ENCODE measurements at places on chromosomes 11 and 22.

GRCh38 chr11:32233276-32233675, 142.4 kb downstream of the RCN1 start:
- no peak for DNase-seq

DNA sequence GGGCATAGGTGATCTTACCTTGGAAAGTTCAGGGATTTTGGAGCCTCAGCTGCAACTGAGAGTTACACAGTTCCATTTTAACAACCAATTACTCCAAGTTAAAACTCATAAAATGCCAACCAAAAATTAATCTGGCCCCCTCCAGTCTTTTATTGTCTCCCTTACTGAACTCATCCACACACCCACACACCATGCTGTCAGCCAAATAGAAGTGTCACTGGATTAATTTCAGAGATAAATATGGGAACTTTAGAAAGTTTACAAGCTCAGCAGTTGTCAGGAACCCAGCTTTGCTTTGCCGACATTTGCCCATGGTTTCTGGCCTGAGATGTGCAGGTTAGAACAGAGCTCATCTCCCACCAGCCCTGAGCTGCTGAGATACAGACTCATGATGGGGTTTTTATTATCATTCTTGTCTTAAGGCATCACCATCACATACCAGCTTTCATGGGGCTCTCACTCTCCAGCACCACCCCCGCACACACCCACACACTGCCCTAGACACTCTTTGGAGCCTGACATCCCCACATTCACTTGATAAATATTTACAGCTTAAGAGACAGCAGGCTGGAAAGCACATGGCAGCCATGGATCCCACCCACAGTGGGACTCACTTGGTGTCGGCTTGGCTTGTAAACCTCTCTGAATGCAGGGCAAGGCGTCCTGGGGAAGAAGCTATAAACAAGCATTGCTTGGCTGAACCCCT, 23.7 kb upstream of the CTR9 start:
- peak; percentile 56 for DNase-seq

GRCh38 chr22:28222976-28223745, 304.1 kb upstream of the PITPNB start:
- no peak for DNase-seq

DNA sequence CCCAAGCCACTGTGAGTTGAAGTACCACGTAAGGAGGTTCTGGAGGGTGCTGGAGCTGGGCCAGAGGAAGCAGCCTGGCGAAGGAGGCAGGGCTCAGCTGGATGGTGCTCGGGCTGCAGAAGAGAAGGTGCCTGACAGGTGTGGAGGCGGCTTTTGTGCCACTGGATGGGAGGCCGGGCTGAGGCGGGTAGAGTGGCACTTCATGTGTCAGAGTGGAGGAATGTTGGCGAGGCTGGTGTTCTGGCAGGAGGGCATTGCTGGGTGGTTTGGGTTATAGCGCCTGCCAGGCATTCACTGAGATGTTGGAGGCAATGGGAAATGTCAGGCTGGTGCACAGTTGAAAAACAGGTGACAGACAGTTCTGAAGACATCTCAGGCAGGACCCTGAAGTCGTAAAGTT, 24.2 kb downstream of the UBE2L3 start:
- DNase-seq: peak; percentile 37

DNA sequence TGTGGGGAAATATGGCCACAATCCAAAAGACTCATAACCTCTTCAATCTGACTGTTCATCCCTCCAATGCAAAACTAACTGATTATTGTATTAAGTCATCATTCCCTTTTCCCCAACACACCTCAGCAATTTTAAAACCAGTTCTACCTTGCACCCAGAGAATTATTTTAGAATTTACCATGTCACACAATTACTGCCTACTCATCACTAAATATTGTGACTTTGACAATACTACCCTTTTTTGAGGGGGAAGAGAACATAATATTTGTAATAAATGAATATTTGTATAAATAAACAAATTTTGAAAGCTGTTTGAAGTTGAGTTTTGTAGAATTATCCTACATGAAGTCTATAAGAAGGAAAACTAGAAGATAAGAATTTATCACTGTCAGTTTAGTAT, 28.2 kb upstream of the CALCB start:
- no peak for DNase-seq

- DNase-seq: no peak
Observed at GRCh38 chr22:46179748-46180147, 29.4 kb downstream of the PPARA start.

DNA sequence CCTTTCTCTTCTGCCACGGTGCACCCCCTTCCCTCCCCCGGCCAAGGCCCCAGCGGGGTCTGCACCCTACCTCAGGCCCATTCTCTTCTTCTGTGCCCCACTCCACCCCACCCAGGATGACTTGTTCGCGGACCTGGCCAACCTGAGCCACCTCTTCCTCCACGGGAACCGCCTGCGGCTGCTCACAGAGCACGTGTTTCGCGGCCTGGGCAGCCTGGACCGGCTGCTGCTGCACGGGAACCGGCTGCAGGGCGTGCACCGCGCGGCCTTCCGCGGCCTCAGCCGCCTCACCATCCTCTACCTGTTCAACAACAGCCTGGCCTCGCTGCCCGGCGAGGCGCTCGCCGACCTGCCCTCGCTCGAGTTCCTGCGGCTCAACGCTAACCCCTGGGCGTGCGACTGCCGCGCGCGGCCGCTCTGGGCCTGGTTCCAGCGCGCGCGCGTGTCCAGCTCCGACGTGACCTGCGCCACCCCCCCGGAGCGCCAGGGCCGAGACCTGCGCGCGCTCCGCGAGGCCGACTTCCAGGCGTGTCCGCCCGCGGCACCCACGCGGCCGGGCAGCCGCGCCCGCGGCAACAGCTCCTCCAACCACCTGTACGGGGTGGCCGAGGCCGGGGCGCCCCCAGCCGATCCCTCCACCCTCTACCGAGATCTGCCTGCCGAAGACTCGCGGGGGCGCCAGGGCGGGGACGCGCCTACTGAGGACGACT, 15.9 kb downstream of the RTN4RL2 start:
- peak; percentile 36 for DNase-seq

DNA sequence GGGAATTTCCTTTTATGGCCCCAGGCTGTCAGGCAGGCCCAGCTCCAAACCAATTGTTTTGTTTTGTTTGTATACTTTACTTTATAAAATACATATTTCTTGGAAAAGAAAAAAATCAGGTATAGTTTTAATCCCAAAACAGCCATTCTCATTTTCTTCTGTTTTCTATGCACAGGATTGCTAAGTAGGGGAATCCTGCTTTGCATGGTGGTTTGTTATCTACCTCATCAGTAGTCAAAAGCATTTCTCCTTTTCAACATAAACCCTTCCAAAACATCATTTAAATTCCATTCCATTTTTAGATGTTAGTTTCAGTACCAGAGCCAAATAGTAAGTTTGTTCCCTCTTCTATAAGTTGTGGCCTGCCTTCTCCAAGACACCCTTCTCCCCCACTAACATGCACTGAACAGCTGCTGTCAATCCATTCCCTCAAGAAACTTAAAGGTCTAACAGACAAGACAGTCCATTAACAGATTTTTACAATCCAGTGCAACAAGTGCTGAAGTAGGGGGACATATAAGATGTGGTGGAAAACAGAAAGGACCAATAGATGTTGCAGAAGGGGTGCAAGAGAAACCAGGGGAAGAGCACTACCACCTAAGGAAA, 3.7 kb downstream of the ILK start:
- DNase-seq: no peak

- peak; percentile 73 for DNase-seq
Observed at GRCh38 chr22:24465566-24465965, 29.6 kb upstream of the UPB1 start.

- DNase-seq: no peak
Observed at GRCh38 chr11:75262436-75262835, 21.9 kb downstream of the TPBGL start.

GRCh38 chr11:95571718-95572260, 217.8 kb downstream of the FAM76B start:
- no peak for DNase-seq

GRCh38 chr11:7050191-7050590, 29.9 kb downstream of the NLRP14 start:
- no peak for DNase-seq

DNA sequence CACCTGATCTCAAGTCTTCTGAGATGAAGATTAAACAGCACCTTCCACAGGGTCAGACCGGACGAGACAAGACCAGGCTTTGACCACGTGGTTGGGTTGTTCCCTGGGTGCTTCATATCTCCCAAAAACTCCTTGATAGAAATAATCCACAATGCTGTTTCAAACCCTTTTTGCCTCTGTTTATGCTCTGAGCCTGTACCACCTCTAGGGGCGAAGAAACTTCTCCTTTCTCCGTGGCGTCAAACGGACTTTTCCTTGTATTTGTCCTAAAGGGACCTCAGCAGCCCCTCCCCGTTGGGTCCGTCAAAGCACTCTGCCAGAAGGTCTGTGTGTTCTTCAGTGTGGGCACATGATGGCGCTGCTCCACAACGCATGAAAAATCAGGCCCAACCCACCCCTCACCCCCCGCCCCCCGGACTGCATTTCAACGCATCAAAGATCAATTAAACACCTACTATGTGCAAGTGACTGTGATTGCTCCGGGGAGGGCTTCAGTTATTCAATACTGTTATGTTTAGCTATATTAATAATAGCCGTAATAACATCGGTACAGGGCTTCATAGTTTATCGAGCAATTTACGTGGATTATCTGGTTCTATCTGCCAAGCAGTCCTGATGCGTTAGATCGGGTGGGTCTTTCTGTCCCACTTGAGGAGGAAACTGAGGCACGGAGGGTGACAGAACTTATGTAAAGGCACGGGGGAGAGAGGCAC, 17.3 kb upstream of the EIF3D start:
- peak; percentile 52 for DNase-seq

DNA sequence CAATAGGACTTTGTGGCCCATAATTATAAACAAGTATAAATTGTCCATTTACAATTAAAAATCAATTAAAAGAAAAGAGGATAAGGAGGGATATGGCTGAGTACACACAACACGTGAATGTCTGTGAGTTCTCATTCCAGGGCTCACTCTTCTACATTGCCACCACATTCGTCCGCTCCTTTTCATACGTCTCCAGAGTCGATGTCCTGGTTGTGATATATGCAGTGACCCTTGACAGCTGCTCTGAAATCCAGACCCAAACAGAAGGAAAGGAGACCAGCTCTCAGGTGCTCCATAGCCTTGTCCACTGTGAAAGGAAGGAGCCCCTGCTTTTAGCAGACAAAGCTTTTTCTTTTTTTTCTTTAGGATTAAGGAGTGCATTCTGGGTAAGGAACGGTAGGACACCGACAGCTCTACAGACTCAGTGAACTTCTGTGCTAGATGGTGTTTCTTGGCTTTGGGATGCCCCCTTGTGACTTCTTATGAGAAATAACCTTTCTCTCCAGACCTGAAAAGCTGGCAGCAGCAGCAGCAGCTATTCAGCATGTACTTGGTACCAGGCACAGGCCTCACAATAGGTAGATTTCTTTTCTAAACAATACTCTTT, 19.7 kb upstream of the DNAJB13 start:
- DNase-seq: peak; percentile 66

- no peak for DNase-seq
Observed at GRCh38 chr11:120612513-120613263, 101.1 kb downstream of the GRIK4 start.

GRCh38 chr11:71463331-71464211, 10.6 kb downstream of the NADSYN1 start:
- no peak for DNase-seq

DNA sequence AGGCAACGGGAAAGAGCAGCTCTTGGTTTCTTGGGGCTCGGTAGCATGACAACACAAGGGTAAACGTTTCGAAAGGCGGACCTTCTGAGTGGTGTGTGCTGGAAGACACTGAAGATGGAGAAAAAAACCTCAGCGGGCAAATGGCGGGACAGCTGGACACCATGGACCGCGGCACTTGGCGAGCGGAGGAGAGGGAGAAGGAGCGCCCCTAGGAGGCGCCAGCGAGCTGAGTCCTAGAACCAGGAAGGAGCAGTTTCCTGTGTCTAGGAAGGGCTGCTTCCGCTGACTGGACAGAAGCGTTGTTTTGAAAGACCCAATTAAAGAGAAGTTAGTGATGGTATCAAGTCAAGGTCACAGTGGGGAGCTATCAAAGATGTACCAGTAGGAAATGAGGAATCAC, 44.0 kb upstream of the OPCML start:
- no peak for DNase-seq

- DNase-seq: peak; percentile 86
Observed at GRCh38 chr11:1139441-1140083, 18.2 kb upstream of the MUC5AC start.

- DNase-seq: peak; percentile 39
Observed at GRCh38 chr11:73359930-73360742, 16.1 kb upstream of the RELT start.

DNA sequence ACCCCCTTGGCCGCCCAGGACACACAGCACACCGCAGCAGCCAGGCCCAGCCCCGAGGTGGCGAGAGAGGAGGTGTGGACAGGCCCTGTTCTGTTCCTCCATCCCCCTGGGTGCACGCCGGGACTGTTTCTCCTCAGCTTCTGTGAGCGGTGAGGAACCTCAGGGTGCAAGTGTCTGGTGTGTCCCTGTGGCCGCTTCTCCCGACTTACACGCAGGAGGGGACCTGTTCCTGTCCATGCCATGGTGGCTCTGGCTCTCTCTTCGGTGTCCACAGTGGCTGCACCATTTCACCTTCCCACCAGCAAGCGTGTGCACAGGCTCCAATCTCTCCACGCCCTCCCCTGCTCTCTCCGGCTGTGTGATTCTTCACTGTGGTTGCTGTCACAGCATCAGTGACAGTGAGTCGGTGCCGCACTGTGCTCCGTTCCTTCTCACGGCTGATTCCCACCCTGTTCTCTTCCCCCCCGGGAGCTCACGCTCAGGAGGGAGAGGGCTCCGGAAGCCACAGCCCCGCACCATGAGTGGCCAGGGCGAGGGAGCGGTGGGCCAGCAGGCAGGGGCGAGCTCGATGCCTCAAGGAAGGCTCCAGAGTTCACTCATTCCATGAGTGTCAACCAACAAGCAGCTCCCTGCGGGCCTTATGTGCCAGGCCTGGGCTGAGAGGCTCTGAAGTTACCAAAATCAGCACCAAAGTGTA, 18.6 kb upstream of the WNT7B start:
- DNase-seq: no peak

GRCh38 chr11:132576706-132577105, 955.6 kb downstream of the OPCML start:
- DNase-seq: peak; percentile 91

GRCh38 chr11:70666311-70666710, 268.0 kb downstream of the CTTN start:
- DNase-seq: no peak

DNA sequence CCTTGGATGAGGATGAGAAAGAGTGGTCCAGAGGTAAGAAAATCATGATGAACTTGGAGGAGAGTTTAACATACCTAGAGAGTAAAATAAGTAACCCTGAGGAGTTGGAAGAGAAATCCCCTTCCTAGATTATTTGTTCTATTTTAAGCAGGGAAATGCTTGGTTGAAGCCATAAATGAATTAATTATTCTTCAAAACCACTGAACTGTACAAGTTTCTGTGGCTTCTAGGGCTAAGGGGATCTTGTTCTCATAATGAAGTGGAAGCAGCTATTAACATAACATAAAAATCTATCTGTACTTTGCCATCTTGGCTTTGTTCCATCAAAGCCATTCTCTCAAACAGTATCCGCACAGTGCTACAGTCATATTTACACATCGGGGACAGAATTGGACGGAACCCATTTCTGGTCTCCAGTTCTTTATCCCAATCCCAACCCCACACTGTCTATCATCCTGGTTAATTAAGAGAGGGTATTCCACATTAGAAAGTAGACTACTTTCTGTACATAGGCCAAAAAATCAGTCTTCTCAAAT, 14.5 kb upstream of the ARHGAP42 start:
- peak; percentile 15 for DNase-seq
